Midbrain (tissue), 1 donor: ENCODE measurements at places on chromosomes 6 and 20.

DNA sequence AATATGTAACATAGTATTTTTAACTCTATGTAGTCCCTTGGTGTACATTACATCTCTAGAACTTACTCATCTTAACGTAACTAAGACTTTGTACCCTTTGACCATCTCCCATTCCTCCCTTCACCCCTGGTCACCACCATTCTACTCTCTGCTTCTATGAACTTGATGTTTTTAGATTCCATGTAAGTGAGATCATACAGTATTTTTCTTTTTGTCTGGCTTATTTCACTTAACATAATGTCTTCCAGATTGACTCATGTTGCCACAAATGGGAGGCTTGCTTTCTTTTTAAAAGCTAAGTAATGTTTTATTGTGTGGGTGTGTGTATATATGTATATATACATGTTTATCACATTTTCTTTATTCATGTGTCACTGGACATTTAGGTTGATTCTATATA, 55.8 kb downstream of the TMEM200A start:
- no peak for DNase-seq

DNA sequence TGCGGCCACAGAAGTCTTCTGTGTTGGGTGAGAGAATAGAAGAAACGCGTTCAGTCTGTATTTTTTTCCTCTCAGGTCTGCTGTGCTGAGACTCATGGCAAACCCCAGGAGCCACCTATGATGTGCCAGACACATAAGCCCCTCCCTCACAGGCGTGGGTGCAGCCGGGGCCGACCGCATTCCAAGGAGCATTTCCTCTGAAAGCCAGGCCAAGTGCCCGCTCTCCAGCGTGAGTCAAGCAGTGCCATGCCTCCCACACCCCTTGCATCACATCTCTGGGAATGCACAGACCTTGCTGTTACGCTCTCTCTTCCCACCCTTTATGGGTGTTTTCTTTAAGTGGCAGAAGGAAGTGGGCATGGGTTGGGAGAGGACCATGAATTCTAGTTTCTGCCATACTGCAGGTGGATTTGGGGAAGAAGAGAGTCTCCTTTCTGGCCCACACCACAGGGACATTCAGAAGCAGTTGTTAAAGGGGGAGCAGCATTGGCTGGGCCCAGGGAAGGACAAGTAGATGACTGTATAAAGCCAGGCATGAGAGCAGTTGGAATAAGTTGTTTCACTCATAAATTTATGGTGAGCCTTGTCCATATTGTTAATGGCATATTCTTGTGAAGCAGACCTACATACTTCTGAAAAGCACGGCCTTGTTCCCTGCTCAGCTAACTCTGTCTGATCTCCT, 37.1 kb upstream of the TFAP2A start:
- DNase-seq = no peak

GRCh38 chr20:8489094-8489883, 357.2 kb downstream of the PLCB1 start:
- no peak for DNase-seq

DNA sequence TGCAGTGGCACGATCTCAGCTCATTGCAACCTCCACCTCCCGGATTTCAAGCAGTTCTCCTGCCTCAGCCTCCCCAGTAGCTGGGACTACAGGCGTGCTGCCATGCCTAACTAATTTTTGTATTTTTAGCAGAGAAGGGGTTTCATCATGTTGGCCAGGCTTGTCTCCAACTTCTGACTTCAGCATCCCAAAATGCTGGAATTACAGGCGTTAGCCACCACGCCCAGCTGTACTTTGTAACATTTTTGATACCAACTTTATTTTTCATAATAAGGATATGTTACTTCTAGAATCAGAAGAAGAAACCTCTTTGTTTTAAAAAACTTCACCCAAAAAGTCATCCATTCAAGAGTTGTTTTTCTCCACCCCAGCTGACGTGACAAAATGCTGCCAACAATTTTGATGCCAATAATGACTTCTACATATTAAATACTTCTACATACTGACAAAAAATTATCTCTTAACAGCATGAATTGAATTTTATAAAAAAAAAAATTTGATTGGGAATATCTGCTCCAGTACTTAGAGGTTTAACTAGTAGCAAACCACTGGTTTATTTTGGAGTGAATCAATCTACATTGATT, 22.5 kb upstream of the PRIM2 start:
- no peak for DNase-seq

GRCh38 chr6:119426619-119427018, 77.1 kb upstream of the MAN1A1 start:
- no peak for DNase-seq

DNA sequence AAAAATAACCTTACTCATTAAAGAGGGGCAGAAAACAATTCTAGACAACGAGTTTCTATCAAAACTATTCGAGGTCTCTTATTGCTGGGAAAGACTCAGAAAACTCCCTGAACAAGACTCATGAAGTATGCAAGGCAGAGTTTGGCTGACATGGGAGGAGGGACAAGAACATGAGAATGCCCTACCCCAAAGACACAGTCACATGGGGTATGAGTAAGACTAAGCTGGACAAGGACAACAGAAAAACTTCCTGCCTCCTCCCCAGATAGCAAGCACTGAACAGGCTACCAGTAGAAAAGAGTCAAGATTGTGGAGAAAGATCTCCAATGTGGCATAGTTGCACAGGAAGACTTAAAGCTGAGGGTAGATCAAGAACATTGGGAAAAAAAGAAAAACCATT, 39.7 kb upstream of the PHIP start:
- DNase-seq = no peak
